ENCODE measurements at places on chromosomes 1 and 21.

DNA sequence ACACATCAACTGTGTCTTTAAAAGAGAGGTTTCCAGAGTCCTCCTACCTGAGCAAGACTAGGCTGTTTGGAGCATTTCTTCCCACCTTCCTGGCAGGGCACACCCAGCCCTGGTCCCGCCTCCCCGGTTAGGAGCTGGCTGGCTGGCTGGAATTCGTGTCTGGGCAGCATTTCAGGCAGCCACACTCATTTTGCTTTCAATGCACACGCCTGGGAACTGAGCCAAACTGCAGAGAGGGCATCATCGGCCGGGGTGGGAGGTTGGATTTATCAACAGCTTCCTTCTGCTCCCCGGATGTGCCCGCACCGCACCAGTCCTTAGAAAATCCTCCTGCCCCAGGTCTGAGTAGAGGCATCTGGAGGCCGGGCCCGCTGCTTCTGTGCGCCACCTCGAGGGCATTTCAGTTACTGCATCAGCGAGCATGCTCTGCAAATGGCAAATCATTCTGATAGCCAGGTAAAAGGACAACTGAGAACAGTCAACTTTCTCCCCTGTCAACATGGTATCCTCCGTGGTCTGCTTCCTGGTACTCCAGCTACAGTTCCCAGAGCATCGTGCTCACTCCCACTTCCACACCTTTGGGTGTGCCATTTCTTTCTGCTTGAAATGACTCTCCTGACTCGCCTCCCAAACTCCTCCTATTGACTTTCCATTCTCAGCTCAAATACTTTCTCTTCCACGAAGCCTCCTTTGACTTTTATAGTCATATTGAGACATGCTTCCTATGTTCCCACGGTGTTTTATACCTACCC is 20.6 kb downstream of the TCEA3 start:
- DNase-seq, result peak; percentile 89

DNA sequence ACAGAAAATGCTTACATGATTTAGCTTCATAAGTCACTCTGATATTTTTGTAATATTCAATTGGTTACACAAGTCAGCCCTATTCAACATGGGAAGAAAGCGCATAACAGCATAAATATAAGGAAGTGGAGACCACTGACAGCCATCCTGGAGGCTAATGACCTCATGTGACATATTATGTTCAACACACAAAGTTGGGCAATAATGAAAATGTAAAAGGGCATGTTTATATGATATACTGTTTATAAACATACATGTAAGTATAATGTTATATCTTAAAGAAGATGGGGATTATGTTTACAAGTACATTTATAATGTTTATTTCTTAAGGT is 30.2 kb downstream of the EVI5 start:
- DNase-seq, result no peak

DNA sequence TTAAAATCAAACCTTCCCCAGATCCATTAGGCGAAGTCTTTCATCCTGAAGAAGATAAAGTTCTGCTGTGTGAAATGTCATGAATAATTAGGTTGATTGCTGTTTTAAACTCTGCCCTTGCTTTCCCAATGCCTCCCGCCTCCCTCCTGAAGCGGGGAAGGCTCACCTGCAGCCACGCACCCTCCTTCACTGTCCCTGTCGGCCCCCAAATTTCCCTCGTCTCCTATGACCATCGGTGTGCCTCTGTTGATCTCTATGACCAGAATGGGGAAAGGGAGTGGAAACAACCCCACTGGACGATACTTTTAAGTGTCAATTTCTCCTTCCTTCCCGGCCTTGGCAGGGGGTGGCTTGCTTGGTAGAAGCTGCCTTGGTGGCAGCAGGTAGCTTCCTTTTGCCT is 35.1 kb downstream of the LHX4 start:
- no peak for DNase-seq

DNA sequence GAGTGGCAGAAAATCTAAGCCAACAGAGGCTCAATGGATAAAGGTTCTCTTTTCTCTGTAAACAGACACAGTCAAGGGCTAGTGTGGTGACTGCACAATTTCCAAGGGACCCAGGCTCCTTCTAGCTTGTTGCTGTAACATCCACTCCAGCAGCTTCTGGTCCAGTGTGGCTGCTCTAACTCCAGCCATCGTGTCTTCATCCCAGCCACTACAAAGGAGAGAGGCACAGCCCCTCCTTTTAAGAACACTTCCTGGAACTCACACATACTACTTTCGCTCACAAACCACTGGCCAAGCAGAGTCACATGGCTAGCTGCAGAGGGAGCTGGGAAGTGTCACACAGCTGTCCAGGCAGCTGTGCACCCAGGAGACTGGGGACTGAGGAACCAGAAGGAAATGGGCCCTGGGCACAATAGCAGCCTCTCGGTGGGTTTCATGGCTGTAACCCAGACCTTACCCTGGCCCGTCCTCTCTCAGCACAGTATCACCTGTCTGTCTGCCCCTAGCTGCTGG is 188.6 kb upstream of the VAMP3 start:
- peak; percentile 37 for DNase-seq

DNA sequence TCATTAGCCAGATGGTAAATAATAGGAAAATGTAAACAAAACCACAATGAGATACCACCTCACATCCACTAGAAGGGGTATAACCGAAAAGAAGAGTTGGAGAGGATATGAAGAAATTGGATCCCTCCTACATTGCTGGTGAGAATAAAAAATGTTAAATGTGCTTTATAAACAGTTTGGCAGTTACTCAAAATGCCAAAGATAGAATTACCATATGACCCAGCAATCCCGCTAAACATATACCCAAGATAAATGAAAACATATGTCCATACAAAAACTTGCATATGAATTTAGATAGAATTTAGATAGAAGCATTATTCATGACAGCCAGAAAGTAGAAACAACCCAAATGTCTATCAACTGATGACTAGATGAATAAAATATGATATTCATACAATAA is 4.4 kb upstream of the FMO2 start:
- no peak for DNase-seq

GRCh38 chr1:230067419-230067870 is 407 bp downstream of the GALNT2 start:
- DNase-seq, result no peak

GRCh38 chr1:200624679-200625335 is 4.3 kb upstream of the KIF14 start:
- no peak for DNase-seq

DNA sequence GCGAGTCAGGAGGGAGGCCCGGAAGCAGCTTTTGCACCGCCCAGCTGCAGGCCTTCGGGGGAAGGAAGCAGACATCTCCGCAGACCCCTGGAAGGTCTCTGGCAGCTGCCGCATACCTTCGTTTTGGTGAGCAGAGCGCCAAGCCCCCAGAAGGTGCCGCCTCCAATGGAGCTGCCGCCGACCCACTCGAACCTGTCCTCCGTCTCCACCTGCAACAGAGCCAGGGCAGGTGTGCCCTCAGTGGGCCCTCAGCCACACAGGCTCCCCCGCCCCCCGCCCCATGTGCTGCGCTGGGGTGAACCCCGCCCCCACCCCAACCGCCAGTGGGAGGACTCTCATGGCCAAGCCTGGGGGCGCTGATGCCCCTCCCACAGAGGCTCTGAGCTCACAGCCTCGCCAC is 6.2 kb downstream of the PANK4 start:
- no peak for DNase-seq

- DNase-seq, result no peak
These were observed 4.0 kb upstream of the MRPL24 start for GRCh38 chr1:156744786-156745419.

- peak; percentile 72 for DNase-seq
These were observed 559 bp downstream of the SERTAD4 start for GRCh38 chr1:210233216-210233494.

DNA sequence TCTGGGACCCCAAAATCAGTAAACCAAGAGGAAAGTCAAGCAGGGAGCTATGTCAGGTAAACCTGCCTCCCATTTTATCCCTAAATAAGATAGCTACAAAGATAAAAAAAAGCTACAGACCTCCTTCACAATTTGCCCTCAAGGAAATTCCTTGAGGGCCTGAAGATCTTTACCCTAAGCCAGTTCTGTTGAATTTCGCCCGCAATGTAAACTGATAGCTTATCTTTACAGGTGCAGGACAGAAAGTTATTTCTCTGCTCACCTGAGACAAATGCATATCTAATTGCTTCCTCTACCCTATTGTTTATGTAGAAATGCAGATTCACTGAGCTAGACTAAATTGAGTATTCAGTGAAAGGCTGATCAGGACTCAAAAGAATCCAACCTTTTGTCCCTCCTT is 153.4 kb upstream of the CHRM3 start:
- DNase-seq, result no peak

- no peak for DNase-seq
These were observed 249.4 kb downstream of the NPHP4 start for GRCh38 chr1:5742801-5743200.

DNA sequence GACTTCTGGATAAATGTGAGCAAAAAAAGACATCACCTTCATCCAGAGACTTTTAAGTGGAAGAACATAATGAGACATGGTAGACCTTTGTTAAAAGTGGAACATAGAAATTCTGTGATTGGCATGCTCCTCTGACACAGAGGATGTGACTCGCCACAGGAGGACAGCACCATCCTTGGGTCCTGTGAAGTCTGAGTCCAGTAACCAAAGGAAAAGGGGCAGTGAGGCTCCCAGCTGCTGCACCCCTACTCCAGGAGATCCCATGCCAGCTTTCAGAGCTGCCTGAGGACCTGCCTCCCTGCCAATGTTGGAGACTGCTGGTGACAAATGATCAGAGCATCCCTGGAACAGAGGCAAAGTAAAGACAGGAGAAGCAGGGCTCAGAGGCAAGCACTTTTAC is 136.2 kb downstream of the BRINP2 start:
- DNase-seq, result no peak

DNA sequence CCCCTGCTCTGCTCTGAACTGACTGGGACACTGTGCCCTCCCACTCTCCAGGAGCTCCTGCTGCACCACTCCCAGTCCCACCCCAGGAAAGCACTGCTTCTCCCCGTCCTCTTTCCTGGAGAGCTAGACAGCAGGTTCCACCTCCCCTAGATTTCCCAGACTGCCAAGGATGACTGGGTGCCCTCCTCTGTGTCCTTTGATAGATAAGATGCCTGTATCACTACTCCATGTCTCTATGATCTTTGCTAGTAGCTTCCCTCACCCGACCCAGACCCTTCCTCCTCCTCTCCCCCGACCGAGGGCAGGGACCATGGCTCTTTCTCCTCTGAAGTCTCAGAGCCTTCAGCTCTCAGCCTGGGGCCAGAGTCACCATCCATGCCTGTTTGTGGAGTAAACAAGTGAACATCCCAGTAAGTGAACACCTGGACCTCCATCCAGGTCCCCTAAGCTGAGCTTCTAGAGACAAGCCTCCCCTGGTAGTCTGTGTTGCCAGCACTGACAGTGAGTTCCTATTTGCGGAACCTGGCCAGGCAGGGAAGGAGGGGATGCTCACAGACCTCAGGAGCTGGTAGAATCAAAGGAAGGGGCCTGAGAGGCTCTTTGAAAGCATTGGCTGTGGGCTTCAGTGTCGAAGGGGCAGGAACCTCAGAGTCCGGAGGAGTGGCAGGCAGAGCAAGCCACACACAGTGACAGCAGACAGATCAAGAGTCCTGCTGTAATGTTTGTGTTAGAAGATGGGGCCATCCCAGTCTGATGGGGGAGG is 104.0 kb downstream of the PAX7 start:
- DNase-seq, result no peak

GRCh38 chr1:207284209-207284897 is 37.1 kb upstream of the CD55 start:
- DNase-seq, result no peak

DNA sequence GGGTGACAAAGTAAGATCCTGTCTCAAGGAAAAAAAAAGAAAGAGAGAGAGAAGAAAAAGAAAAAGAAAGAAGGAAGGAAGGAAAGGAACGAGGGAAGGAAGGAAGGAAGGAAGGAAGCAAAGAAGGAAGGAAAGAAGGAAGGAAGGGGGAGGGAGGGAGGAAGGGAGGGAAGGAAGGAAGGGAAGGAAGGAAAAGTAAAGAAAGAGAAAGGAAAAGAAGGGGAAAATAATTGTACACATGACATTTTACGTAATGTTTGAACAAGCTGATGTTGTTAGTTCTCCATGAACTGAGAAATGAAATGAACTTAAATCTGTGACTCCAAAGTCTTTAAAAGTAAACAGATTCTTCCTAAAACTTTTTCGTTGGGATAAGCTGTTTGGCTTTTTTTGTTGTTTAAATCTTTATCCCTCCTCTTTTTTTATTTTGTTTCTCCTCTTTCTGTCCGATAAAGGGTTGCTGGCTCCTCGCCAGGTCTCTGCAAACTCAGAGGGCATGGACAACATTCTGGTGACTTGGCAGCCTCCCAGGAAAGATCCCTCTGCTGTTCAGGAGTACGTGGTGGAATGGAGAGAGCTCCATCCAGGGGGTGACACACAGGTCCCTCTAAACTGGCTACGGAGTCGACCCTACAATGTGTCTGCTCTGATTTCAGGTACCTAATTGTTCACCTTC is 59.8 kb downstream of the IL12RB2 start:
- peak; percentile 63 for DNase-seq

- no peak for DNase-seq
These were observed 1290.7 kb upstream of the ADGRL2 start for GRCh38 chr1:80509965-80510522.

- no peak for DNase-seq
These were observed 288.7 kb upstream of the USP25 start for GRCh38 chr21:15441060-15441493.

GRCh38 chr1:161176468-161177111 is 717 bp downstream of the B4GALT3 start:
- DNase-seq, result no peak

DNA sequence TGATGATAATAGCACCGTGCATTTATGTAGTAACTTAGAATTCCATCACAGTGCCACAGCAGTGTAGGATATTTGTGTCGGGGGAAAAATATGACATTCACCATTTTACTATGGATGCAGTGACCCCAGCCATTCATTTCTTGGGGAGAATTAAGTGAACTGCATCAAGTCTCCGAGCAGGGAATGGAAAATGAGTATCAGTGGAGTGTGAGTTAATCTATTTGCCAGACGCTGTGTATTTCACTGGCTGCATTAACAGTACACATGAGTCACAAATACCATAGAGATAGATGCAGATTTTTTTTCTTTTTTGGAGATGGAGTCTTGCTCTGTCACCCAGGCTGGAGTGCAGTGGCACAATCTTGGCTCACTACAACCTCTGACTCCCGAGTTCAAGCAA is 33.8 kb upstream of the SLC45A1 start:
- DNase-seq, result no peak

DNA sequence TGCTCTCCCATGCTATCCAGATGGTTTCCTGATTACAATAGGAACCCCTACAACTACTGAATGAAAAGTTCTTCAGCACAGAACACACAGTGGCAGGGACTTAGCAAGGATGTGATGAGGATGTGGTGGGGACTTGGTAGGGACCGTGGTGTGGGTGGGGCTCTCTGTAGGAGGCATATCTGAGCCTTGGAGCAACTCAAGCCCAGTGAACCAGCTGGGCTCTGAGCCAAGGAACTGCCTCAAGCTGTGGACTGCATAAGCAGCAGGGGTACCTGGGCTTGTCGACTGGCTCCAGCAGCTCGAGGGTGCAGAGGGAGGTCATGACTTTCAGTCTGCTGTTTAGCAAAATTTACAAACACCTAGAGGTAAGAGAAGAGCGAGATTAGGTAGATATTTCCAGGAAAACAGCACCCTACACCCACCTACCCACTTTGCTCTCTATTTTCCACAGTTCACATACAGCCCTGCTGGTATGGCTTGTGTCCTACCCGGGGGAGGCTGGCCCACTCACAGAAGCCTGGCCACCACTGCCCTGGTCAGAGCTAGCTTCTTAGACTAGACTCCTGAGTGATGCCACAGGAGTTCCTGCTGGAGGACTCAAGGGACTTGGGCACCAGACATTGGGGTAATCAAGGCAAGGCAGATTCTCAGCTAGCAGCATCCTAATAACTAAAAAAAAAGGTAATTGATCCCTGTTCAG is 86.8 kb upstream of the GCLM start:
- DNase-seq, result no peak
